CD4-positive, alpha-beta T cell treated with Interleukin-21 for 1 hour (primary cell): ENCODE measurements at places on chromosomes 3 and 15.
A peak's percentile ranks its signal among the peaks of the same experiment; 100 is the strongest.

- no peak for DNase-seq
Observed at GRCh38 chr3:37693511-37694283, 168.0 kb upstream of the CTDSPL start.

DNA sequence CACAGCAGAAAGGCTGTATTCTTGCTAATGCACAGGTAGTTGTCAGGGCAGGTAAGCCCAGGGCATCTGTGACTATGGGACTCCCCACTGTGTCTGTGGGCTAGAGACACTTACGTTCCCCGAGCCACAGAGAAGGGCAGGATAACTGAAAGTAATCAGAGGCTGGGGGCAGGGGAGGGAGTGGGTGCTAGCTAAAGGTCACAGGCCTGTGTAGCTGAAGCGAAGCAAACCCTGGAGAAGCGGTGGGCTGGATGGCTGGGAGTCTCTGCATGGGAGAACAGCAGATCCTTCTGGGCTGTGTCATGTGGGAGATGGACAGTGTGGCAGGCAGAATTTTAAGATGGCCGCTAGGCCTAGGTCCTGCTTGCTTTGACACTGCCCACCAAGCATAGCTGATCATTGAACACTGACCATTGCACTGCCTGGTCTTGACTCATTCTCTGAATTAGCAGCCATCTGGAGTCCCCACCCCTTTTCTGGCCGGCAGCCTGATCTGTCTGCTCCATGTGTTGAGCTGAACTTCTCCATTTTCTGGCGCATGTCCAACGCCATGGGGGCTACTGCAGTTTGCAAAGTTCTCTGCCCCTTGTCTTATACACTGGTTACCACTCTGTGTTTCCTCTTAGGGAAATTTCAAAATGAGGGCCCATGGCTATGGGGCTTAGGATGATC, 110.0 kb downstream of the DGKG start:
- DNase-seq = no peak

- DNase-seq = no peak
Observed at GRCh38 chr3:5005367-5005766, 26.1 kb downstream of the BHLHE40 start.

GRCh38 chr15:50250760-50251394, 14.6 kb downstream of the HDC start:
- DNase-seq = no peak

GRCh38 chr3:188369526-188369925, 215.6 kb downstream of the LPP start:
- DNase-seq = no peak

- DNase-seq = no peak
Observed at GRCh38 chr3:21426920-21427319, 324.1 kb downstream of the ZNF385D start.

DNA sequence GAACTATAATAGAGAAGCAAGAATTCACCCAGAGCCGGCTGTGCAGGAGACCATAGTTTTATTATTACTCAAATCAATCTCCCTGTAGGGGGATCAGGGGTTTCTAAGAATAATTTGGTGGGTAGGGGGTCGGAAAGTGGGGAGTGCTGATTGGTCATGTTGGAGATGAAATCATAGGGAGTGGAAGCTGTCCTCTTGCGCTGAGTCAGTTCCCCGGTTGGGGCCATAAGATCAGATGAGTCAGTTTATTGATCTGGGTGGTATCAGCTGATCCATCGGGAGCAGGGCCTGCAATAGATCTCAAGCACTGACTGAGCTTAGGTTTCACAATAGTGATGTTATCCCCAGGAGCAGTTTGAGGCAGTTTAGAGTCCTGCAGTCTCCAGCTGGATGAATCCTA, 97.0 kb upstream of the SNRPN start:
- DNase-seq = no peak

- no peak for DNase-seq
Observed at GRCh38 chr15:58313810-58314592, 117.8 kb upstream of the LIPC start.

GRCh38 chr3:44555723-44556122, 730 bp downstream of the ZKSCAN7 start:
- peak; percentile 4 for DNase-seq

DNA sequence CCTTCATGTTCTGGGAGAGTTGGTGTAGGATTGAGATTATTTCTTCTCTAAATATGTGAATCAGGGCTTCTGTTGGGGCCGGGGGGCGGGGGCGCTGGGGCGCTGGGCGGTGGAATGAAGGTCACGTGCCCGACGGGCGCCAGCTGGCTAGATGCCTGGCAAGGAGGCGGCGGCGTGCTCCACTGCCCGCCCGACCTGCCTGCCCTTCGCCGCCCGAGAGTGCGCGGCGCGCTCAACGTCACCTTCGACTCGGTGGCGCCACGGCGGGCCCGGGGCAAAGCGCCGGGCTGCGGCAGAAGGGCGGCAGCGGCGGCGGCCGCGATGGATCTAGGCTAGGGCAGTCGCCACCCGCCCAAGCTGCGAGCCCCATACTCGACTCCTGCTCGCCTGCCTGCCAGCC, 47.0 kb upstream of the LHFPL4 start:
- DNase-seq = no peak

GRCh38 chr15:79623488-79623887, 191.4 kb downstream of the MINAR1 start:
- no peak for DNase-seq

GRCh38 chr3:72338082-72338941, 509.9 kb downstream of the SHQ1 start:
- no peak for DNase-seq

GRCh38 chr15:40843885-40844695, at the start of gene SPINT1:
Gene SPINT1, plus strand, starts transcription at chr15:40844048. Its CDS starts 507 bp downstream, at chr15:40844555.
- DNase-seq = peak; percentile 28

- DNase-seq = no peak
Observed at GRCh38 chr15:87300146-87300545, 956.4 kb downstream of the NTRK3 start.

- DNase-seq = no peak
Observed at GRCh38 chr3:147008886-147009285, 397.5 kb downstream of the ZIC4 start.

GRCh38 chr15:29570121-29570947, 251.9 kb downstream of the TJP1 start:
- DNase-seq = no peak

DNA sequence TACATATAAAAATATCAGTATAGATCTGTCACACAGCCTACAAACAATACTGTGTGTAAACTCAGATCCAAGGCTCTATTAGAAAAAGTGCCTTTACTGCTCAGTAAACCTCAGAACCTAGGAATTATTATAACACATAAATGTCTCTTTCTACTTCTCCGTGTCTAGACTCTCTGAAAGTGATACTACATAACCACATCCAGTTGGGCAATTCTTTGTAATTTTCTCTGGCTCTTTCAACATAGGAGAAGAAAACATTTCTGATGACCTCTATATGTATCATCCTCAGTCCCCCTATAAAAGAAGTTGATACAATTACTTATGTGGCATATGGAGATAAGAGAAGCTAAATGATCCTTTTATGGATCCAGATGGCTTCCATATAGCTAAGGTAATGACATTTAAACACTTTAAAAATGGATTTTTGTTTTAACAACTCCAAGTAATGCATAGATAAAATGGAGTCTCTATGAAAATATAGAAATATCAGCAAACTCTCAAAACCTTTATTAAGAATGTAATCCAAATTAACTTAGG, 104.5 kb downstream of the LSAMP start:
- DNase-seq = no peak

- DNase-seq = no peak
Observed at GRCh38 chr3:172568701-172569100, 45.5 kb upstream of the TNFSF10 start.

- no peak for DNase-seq
Observed at GRCh38 chr3:59939826-59940426, 890.1 kb upstream of the CFAP20DC start.

DNA sequence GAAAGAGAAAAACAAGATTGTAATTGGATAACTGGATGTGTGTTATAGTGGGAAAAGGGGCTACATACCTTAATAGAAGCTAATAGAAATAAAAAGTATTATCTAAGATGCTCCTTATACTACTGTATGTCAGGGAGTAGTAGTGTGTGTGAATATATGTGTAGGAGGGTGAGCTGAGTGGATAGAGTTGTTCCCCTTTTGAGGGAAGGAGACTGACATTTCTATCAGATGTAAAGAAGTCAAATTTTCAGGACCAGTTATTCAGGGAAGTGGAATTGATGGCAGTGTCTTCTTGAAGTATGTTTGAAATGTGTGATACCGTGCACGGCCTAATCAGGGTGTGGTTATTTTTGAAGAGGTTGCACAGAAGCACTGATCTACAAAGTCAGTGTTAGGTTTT, 49.1 kb downstream of the PCOLCE2 start:
- no peak for DNase-seq

DNA sequence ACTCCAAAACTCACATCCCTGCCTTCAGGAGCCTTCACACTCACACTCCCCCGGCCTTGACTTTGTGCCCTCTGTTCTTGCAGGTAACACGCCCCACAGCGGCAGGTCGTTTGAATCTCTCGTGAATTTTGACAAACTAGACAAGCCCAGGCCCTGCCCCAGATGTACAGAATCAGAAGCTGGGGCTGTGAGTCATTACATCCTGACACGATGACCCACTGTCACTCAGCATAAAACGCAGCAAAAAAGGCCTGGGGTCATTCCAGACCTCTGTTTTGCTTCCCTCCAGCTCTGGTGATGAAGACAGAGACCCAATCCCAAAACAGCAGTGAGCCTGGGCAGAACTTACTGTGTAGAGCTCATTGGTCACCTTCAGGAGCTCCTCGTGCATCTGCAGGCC, 116.4 kb upstream of the RAD18 start:
- no peak for DNase-seq

GRCh38 chr3:101762041-101762646, 16.9 kb upstream of the NXPE3 start:
- DNase-seq = no peak

DNA sequence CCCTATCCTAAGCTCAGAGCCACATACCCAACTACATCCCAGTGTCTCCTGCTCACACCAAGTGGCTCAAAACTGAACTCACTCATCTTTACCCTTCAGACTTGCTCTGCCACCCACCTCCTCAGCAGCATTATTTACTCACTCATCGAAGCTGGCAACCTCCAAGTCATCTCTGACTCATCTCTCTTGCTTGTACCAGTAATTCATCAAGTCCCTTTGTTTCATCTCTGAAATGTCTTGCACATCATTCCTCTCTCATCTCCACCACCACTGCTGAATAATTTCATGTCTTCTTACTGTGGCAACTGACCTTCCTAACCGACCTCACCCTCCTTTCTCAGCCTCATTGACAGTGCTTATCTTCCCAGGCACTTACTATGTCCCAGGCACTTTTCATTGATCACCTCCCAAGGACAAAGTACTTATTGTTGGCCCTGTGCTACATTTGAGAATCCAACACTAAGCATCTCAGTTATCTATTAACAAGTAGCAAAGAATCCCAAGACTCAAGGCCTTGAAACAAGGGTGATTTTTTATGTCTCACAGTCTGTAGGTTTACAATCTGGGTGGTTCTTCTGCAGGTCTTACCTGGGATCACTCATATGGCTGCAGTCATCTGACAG, 82.0 kb downstream of the MRPL46 start:
- DNase-seq = no peak

GRCh38 chr3:166986000-166986399, 394.1 kb downstream of the ZBBX start:
- DNase-seq = no peak

- DNase-seq = no peak
Observed at GRCh38 chr3:114379266-114379665, 85.4 kb downstream of the TIGIT start.

- no peak for DNase-seq
Observed at GRCh38 chr15:48893311-48893710, 15.4 kb downstream of the EID1 start.

- DNase-seq = no peak
Observed at GRCh38 chr3:123385001-123385401, 63.9 kb downstream of the ADCY5 start.

DNA sequence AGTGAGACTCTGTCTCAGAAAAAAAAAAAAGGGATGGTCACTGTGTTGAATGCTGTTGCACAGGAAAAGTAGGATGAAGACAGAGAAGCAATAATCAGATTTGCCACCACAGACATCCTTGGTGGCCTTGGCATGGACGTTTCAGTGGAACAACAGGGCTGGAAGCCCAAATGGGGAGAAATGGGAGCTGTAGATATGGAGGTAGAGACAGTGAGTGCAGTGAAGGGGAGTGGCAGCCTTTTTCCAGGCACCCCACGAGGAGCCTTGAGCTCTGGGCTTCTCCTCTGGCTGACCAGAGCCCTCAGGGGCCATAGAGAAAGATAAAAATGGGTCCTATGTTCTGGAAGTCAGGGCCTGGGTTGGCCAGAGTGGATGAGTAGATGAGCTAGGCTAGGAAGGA, 12.3 kb upstream of the DOCK3 start:
- no peak for DNase-seq

DNA sequence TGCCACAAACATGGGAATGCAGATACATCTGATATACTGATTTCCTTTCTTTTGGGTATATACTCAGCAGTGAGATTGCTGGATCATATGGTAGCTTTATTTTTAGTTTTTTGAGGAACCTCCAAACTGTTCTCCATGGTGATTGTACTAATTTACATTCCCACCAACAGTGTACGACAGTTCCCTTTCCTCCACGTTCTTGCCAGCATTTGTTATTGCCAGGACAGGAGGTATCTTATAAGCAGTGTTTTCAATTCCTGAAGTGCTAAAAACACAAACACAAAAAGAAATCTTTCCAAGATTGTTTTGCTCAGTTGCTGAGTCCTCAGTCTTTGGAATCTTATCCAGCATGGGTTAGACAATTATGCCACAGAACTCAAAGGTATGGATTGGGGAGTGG, 13.5 kb downstream of the GTF2E1 start:
- no peak for DNase-seq

GRCh38 chr3:88090681-88091080, 31.6 kb downstream of the ZNF654 start:
- DNase-seq = no peak

DNA sequence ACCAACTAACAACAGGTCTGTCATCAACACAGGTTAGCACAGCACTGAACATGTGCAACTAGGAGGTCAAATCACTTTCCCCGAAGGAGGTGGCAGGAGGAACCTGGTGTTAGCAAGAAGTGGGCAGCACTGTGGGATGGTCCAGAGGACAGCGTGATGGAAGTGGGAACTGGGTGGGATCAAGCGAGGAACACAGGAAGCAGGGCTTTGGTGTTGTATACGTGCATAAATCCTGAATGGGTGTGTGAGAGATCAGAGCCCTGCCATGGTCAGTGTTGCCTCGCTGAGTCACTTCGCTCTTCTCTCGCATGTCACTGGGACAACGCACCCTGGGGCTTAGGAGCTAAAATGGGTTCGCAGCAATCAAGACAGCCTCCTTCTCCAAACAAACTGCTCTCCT, 62.1 kb downstream of the MOBP start:
- no peak for DNase-seq
